ENCODE measurements at places on chromosomes 5 and 9. TPM values are rescaled to one million over a fixed set of nuclear protein-coding genes. Genes with fewer than 3 reads are reported as not detected.

- no peak for DNase-seq
Measured at GRCh38 chr9:91714874-91715615, 235.0 kb downstream of the ROR2 start.

- peak; percentile 49 for DNase-seq
Measured at GRCh38 chr5:139394654-139395566, at the start of gene PROB1. PROB1 (minus strand) TSS chr5:139395104; CDS start chr5:139395081, 23 bp downstream.

DNA sequence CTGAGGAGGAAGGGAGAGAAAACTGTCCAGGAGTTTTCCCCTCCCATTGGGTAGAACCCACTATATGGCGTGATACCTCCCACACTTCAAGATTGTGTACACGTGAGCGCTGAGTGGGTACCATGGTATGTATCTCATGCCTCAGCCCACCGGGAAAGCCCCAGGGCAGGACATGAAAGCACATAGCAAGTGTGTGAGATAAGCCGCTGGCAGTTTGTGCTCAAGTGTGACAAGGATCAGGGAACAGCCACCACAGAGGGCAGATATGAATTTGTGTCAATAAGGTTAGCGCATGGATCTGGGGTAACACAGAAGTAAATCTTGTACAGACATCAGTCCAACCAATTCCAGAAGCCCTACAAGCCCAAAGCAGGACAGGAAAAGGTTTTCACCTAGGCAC, 42.6 kb upstream of the NAA35 start:
- no peak for DNase-seq

Gene FBLL1
- 2.4 TPM for polyA plus RNA-seq

Gene GPR151
- not detected for polyA plus RNA-seq

DNA sequence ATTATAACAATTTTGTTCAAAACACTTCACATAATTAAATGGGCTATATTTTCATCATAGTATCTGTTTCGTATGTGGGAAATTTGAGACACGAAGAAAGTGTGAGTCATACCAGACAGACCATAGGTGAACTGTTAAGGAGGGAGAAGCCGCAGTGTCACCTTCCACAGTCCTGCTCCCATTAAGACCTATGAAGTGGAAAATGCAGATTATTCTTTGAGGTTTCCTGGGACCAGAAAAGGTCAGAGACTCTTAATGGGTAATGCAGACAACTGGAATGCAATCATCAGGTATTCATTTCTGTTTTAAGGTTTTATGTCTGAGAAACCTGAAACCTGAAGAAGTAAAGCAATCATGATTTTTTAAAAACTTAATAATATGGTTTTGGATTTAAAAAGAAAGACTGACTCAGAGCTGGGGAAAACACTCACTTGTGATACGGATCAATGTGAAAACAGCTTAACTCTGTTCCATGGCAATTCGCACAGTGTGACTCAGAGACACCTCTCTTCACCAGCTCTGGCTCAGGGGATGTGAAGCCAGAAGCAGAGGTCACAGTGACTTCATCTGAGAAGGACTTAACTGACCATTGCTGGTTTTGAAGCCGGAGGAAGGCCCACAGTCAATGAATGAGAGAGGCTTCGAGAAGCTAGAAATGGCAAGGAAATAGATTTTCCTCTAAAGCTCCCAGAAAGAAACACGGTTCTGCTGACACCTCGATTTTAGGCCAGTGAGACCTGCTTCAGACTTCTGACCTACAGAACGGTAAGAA, 17.2 kb upstream of the GCNT1 start:
- no peak for DNase-seq

GRCh38 chr5:14771189-14771588, 100.4 kb downstream of the ANKH start:
- no peak for DNase-seq

GRCh38 chr9:113894166-113894565, 18.1 kb downstream of the ZNF618 start:
- no peak for DNase-seq

DNA sequence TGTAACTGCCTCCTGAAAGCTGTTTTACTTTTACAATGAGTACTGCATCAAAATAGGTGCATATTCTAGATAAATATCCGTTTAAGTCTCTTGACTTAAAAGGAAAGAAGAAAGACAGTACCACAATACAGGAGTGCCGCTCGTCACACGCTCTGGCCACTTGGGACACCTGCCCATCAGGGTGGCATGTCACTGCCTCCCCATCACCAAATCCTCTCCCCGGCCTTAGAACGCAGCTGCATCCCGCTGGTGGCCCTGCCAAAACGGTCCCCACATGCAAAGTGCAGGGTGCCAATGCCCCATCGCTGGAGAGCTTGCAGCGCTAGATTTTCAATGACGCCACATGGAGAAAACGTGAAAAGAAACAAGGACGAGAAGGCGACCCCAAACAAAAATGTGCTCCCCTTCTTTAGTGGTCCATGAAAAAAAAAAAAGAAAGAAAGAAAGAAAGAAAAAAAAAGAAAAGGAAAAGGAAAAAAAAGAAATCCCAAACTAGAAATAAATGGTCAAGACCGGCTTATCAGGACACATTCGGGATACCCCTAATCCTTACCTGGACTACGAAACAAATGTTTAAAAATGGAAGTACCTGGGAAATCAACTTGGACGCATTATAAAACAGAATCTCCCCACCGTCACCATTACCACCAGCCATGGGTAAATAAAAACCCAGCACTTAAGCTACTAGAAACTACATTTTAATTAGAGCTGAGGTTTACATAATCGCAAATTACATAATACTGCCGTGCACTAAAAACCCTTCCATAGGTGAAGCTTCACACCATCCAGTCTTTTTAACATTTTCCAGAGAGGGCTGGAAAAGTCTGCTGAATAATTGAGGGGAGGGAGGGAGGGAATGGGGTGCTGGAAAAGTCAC, 1.0 kb downstream of the ANKH start:
- peak; percentile 15 for DNase-seq

DNA sequence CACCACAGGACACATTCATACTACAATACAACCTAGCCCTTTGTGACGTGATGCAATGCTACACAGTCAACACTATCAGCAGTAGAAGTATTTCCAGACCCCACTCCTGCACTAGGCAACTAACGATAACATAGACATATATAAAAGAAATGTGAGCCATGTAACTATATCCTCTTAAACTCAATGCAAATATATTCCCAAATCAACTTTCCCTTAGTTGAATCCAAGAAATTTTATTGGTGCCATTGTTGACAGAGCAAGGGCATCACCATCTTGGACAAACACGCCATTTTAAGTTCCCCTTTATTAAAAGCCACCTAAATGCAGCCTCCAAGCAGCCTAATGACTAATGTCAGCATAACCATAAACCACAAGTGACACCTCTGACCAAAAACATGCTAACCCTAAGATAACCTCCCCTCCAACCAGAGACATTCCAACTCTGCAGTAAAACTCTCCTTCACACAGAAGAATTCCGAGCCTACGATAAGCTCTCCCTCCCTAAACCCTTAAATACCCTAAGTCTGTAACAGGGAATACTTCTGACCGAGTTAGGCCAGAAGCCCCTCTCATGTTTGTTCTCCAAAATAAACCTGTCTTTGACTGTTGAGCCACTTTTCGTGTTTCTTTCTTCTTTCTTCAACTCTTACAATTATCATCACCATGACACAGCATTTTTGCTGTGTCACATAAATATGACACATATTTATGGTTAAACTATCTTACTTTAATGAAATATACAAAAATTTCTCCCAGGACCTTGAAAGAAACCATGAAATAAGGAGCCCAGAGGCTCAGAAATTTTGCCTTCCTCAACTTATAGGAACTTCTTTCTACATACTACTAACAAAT, 1497.8 kb downstream of the EFNA5 start:
- DNase-seq, result no peak

GRCh38 chr9:92711146-92711545, 41.2 kb upstream of the IPPK start:
- no peak for DNase-seq

GRCh38 chr9:70232476-70232875, 26.3 kb upstream of the SMC5 start:
- no peak for DNase-seq

Gene ZDHHC11B
- 7.3 TPM for polyA plus RNA-seq

DNA sequence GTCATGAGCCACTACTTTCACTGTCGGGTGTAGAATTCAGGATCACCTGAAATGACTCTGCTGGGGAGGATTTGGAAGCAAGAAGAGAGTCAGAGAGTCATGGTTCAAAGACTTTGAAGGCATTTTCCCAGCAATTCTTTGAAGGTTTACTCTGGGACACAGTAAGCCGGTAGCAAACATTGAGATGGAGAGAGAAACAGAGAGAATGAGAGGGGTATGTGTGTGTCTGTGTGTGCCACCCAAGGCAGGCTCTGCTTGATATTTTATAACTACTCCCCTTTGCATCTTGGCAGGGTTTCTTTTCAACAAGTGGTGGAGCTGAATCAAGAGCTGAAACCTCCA, 89.8 kb downstream of the ANKRD55 start:
- no peak for DNase-seq

DNA sequence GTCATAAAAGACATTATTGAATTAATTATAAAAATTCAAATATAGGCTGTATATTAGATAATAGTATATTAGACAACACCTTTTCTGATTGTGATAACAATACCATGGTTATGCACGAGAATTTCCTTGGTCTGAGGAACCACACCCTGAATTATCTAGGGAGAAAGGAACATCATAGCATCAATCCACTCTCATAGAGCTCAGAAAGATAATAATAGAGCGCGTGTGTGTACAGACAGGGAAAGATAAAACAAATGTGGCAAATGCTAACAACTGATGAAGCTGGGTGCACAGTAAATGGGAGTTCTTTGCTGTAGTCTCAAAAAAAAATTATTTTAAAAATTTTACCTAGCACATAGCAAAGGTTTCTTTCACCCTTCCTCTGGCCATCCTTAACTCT, 143.5 kb downstream of the CDK5RAP2 start:
- no peak for DNase-seq

DNA sequence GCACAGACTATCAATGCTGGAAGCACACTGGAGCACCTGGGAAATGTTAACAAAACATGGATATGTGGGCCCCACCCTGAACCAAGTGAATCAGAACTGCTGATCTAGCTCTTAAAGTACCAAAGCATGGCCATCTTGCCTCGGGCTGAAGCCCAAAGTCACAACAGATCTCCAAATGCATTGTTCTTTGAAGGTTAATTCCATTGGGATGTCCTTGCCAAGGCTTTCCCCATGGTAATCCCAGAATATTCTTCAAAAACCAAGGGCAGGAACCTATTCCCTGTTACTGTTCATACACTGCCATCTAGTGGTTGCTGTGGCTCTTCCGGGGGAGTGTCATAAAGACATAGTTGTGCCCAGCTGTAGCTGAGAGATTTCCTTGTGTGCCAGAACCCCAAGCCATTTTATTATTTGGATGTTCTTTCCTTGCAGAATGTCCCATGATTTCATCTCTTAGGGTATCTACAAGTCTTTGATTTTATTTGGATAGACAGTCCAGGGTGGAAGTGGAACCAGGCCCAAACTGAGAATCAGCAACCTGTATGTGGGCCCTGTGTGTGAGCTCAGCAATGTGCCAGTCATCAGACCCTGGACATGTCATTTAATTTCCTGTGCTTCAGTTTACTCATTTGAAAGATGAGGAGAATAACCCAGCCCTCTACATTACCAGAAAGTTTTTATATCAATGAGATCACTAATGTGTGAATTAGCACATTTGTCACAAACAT, 290.0 kb downstream of the ACTL7B start:
- peak; percentile 78 for DNase-seq

DNA sequence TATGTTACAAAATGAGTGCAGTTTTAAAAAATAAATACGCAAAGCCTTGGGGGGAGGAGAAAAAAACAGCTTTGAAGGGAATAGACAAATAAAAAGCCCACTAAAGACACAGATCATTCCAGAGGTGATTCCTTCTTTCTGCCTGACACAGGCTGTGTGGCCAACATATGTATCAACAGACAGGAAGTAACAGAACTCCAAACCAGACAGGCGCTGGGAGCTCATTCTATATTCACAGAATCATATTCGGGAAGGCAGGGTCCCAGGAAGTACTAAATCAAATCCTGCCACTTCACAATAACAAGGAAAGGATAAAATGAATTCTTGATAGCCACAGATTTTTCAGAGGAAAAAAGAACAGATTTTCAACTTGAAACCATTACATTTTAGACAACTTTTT, 62.1 kb downstream of the SEMA5A start:
- no peak for DNase-seq

DNA sequence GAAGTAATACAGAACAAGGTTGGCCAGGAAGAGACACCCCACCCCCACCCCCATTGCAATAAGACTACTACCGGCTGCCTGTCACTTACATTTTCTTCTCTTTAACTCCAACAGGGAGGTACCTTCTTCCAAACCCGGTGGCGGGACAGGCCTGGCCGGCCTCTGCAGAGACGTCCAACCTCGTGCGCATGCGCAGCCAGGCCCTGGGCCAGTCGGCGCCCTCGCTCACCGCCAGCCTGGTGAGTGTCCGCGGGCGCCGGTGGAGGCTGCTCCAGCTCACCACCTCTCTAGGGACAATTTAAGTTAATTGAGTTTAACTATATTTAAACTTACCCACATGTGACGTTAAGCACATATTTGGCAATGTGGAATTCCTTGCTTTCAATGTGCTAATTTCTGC, 192.4 kb downstream of the MAST4 start:
- no peak for DNase-seq
